Tongue (tissue), 3 donors: ENCODE measurements at places on chromosomes 13 and 19. TPM values are rescaled to one million over a fixed set of nuclear protein-coding genes. Genes with fewer than 3 reads are reported as not detected.

The CEACAM16 gene
- total RNA-seq: not detected

The CATSPERD gene
- not detected for total RNA-seq

The CRX gene
- not detected for total RNA-seq

The ZNF616 gene
- total RNA-seq: 12.8 TPM

The FXYD1 gene
- total RNA-seq: 44.2 TPM

The ITM2B gene
- 332 TPM for total RNA-seq

The ZNF878 gene
- total RNA-seq: not detected

The LMTK3 gene
- total RNA-seq: 0.92 TPM

The PALM gene
- 52.9 TPM for total RNA-seq

The ZNF331 gene
- 18.3 TPM for total RNA-seq

The NCAN gene
- total RNA-seq: under 0.01 TPM

The SIGLEC8 gene
- not detected for total RNA-seq

The CCDC8 gene
- 68.8 TPM for total RNA-seq

The KCNC3 gene
- total RNA-seq: 1.0 TPM
